GM04504 (cell line): ENCODE measurements at places on chromosomes 7 and 10.

GRCh38 chr10:78584681-78585080 is 484.1 kb upstream of the ZMIZ1 start:
- no peak for DNase-seq

DNA sequence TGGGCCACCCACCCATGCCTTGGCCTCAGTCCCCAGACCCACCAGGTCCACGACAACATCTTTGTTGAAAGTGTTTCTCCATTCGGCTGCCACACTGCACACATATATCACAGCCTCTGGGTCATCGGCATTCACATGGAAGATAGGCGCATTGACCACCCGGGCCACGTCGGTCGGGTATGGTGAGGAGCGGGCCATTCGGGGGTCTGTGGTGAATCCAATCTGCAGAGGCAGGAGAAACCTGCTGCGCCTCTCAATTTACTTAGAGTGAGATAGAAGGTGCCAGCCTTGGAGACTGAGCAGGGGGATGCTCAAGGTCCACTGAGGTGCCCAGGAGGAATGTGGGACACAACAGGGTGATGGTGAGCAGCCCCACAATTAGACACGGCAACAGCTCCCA is 16.4 kb downstream of the OGDHL start:
- DNase-seq = no peak

DNA sequence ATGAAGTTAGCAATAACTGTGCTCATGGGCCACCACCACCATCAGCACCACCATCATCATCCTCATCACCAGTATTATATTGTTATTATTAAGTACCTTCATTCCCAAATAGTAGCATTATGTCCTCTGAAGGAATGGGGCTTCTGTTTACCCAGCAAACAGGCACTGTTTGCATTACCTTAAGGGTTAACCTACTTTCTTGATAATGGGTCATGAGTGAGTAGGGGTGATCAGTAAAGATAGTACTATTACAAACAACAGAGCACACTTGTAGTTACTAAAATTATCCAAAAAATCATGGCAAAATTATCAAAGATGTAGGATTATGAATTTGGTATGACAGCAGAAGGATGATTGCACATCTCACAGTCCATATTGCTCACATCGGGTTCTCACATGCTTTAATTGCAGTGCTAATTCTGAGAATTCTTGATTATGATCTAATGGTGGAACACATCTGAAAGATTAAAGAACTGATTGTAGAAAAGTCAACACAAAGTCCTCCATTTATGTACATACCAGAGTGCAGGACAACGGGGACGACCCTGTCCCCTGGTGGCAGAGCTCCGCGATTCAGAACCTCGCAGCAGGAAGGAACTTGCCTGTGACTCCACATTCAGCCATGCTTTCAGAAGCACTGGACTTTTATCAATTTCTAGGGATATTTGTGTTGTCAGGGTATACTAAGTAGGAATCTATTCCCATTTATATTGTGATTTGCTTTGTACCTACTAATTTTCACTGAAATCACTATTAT is 31.0 kb downstream of the PDE1C start:
- DNase-seq = no peak

GRCh38 chr7:122984021-122984420 is 11.5 kb downstream of the TAS2R16 start:
- no peak for DNase-seq

GRCh38 chr7:110283056-110283455 is 807.9 kb upstream of the LRRN3 start:
- DNase-seq = no peak

- no peak for DNase-seq
Measured at GRCh38 chr10:29908962-29909361, 150.4 kb downstream of the JCAD start.

DNA sequence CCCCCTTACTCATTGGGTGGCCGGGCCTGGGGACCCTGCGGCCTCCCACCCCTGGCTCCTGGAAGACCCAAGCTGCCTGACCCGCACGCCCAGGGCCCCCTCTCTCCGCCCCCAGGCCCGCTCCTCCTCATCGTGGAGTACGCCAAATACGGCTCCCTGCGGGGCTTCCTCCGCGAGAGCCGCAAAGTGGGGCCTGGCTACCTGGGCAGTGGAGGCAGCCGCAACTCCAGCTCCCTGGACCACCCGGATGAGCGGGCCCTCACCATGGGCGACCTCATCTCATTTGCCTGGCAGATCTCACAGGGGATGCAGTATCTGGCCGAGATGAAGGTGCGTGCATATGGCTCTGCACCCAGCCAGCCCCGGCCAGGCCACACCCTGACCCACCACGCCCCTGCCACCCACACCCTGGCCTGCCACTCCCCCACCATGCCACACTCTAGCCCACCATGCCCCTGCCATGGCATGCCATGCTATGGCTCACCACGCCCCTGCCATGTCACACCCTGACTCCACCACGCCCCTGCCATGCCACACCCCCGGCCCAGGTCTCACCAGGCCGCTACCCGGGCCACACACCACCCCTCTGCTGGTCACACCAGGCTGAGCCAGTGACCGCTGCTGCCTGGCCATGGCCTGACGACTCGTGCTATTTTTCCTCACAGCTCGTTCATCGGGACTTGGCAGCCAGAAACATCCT is 18.7 kb upstream of the CSGALNACT2 start:
- DNase-seq = no peak

- no peak for DNase-seq
Measured at GRCh38 chr10:131733596-131733995, 167.2 kb upstream of the PPP2R2D start.

DNA sequence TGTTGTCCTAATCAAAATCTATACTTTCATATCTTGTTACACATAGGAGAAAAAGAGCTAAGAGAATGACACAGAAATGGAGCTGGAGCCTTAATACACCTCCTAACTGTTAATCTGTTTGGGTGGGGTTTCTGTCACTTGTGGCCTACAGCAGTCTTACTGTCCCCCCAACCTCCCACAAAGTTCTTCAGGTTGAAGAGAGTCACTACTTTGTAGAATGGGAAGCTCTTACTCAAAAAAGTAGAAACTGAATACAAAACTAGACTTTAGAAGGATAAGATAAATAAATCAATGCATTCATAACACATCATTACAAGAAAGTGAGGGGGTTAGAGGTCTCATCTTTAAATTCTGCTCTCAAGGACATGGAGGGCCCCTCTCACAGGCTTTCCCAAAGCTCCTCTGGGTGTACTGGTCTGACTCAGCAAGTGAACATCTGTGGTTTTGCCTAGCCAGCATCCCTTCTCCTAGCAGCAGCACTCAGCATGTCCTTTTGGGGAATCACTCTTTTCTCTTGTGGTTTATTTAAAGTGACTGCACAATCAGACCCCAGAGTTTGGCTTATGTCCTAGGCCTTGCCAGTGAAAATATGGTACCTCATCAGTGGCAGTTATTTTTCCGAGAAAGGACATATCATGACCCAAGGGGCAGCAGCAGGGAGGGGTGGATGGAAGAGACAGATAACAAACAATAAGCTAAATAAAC is 2.0 kb upstream of the BLVRA start:
- peak; percentile 35 for DNase-seq

GRCh38 chr7:15561835-15562234 is at the start of gene AGMO:
TSS of gene AGMO (minus strand) at chr7:15562015.
- no peak for DNase-seq

GRCh38 chr7:135938563-135938962 is 38.6 kb downstream of the MTPN start:
- no peak for DNase-seq

- DNase-seq = no peak
Measured at GRCh38 chr7:732094-732541, 5.0 kb upstream of the PRKAR1B start.

DNA sequence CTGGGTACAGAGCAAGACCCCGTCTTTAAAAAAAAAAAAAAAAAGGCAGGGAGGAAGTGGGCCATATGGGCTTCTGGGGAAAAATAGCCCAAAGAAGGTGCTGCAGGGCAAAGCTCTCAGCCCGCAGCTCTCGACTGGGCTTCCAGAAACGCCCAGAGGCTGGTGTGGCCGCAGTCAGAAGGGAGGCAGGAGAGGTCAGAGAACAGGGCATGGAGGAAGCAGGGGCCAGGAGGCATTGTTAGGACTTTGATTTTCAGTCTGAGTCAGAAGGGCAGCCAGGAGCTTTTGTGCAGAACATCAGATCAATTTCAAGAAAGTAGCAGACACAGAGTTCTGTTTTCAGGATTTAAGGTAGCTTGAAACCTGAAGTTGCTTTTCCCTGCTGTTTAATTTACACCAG is 35.3 kb upstream of the CYTH3 start:
- no peak for DNase-seq

DNA sequence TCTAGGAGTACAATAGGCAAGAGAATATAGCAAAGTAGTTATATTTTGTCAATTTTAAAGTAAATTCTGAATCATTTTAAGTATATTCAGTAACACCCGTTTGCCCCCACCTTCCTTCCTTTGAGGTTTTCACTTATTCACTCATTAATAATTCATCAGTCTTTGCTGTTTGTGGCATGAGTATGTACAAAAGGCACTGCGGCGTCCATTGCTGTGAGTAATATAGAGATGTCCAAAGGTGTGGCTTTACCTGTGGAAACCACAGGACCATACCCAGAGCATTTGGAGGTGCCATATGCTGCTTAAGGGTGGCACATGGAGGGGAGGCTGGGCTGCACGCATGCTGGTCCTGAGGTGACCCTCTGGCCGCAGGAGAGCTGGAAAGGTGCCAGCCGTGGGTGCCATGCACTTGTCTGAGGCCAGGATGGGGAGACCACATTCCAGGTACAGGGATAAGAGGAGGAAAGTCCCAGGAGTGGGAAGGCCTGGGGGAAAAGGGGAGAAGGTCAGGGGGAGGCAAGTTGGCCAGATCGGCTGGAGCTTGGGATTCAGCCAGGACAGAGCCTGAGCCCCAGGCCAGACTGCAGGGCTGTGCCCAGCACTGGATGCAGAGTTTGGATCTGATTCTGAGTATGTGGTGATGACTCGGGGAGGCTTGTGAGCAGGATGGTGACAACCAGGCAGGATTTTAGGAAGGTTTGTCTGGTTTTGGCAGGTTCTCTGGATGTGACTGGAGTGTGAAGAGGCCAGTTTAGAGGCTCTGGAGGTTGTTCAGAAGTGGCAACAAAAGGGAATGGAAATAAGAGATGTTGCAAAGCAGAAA is 223.4 kb downstream of the MGMT start:
- DNase-seq = no peak

DNA sequence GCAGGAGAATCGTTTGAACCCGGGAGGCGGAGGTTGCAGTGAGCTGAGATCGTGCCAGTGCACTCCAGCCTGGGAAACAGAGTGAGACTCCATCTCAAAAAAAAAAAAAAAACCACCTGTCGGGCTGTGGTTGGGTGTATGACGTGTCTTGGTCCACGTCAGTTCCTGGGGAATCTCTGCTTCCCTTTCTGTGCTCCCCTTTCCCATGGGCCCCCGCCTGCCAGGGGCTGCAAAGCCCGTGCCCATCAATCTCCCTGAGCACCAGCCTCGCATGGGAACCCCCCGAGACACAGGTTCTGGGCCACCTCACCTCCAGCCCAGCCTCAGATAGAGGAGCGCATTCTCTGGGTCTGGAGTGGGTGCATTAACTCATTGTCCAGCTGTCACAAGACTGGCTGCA is 2.3 kb upstream of the SH2B2 start:
- no peak for DNase-seq

GRCh38 chr7:7956531-7957128 is 12.0 kb upstream of the GLCCI1 start:
- peak; percentile 24 for DNase-seq

DNA sequence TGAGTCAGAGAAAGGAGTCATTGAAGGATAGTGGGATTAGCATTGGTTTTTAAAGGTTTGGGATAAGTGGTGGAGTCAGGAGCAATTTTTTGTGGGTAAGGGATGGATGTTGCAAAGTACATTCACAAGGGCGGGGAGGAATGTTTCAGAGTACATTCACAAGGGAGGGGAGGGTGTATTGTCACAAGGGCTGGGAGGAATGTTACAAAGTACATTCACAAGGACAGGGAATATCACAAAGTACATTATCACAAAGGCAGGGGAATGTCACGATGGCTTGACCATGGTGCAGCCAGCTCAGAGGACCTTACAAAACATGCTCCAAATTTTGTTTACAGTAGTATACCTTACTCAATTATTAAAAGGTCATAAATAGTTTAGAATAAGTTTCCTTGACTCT is 30.3 kb downstream of the C1GALT1 start:
- DNase-seq = no peak

- no peak for DNase-seq
Measured at GRCh38 chr10:124072541-124072940, 20.9 kb downstream of the CHST15 start.
